ENCODE measurements at places on chromosomes 6 and 20.

DNA sequence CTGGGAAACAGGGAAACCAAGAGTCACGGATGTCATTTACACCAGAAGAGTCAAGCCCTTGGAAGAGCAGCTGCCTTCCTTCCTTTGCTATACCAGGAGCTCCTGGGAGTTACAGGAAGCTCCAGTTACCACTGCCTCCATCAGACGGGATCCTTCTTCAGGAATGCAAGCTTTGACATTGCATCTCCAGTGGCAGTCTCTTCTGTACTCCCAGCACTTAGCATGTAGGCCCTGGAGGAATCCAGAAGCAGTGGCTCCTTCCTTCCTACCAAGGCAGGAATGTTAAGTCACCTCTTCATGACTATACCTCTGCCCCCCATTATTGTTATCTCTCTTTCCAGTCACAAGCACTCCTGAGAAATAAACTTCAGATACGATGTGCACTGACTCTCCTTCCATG lies 836.0 kb downstream of the MAFB start:
- no peak for DNase-seq

GRCh38 chr6:9373308-9373707 lies 938.0 kb upstream of the SLC35B3 start:
- DNase-seq, result no peak

- DNase-seq, result no peak
These were observed 57.4 kb downstream of the ARHGAP40 start for GRCh38 chr20:38658879-38659596.

DNA sequence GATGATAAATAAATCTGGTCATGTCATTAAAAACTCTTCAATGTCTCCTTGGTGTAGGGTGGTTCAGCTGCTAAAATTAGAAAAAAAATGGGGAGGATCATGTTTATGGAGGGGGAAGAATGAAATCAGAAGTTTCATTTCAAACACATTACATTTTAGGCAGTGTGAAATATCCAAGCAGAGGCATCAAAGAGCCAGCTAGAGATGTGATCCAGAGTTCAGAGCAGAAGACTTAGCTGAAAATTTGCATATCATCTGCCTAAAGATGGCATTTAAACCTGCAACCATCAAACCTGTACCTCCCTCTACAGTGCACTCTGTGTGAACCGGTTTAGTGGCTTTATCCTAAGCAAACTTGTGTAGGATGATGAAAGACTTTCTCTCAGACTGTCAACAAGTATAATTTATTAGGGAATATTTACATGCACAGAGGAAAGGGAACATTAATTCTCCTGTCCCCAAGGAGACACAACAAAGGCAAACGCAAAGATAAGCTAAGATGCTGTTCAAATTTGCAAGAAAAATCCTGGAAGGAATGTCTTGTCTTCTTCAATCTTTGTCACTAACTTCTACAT lies 84.8 kb upstream of the PLEKHG1 start:
- no peak for DNase-seq

GRCh38 chr6:82365016-82365795 lies 1.6 kb downstream of the TPBG start:
- DNase-seq, result no peak

DNA sequence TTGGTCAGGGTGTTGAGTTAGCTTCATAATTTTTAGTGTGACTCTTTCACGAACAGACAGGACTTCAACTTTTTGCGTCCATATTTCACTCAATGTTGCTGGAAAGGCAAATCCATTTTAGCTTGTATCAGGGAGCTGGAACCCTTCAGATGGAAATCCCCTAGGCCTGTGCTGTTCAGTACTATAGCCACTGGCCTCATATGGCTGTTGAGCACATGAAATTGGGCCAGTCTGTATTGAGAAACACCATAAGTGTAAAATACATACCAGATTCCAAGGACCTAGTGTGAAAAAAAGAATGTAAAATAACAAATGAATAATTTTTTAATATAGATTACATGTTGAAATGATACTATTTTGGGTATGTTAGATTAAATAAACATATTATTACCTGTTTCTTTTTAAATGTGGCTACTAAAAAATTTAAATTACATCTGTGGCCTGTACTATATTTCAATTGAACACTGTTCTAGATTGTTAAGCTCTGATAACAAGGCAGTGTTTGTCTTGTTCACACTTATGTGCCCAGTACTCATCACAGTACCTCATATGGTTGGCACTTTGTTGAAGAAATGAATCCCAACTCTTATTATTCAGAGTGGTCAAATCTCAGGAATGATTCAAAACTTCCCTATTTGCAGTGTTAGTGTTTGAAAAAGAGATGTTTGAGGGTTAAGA lies 34.3 kb downstream of the CTNNBL1 start:
- no peak for DNase-seq

DNA sequence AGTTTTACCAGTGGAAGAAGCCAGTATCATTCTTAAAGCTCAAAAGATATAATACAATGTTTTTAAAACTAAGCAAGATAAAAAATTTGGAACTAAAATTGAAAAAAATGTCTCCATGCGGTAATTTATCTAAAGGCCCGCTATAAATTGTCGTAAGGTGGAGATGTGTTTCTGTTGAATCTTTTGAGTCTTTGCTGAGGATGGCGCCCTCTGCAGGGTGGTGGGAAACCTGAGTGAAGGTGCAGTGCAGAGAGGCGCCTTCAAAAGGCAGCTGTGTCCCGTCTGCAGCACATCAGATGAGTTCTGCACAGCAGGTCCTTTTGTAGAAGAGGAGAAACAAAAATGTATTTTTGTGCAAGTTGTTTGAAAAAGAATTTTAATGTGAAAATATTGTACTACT lies 29.4 kb upstream of the KIF25 start:
- no peak for DNase-seq

- no peak for DNase-seq
These were observed 1.0 kb upstream of the APMAP start for GRCh38 chr20:24993337-24994185.

DNA sequence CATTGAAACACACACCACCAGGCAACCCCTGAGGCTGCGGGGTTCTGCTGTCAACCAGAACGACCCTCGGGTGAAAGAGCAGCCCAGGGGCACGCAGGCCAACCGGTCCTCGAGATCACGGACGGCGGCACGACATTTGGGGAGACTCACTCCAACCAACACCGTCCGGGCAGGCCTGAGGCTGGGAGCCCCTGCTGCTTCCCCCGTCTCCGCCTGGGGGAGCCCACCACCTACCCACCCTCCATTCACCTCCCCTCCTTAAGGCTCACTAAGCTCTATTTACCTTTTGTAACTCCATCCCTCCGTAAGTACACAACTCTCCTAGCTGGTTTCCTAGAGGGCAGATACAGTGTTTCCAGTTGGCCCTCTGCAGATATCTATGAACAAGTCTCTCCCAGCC lies 971.3 kb upstream of the DEFB115 start:
- DNase-seq, result no peak

DNA sequence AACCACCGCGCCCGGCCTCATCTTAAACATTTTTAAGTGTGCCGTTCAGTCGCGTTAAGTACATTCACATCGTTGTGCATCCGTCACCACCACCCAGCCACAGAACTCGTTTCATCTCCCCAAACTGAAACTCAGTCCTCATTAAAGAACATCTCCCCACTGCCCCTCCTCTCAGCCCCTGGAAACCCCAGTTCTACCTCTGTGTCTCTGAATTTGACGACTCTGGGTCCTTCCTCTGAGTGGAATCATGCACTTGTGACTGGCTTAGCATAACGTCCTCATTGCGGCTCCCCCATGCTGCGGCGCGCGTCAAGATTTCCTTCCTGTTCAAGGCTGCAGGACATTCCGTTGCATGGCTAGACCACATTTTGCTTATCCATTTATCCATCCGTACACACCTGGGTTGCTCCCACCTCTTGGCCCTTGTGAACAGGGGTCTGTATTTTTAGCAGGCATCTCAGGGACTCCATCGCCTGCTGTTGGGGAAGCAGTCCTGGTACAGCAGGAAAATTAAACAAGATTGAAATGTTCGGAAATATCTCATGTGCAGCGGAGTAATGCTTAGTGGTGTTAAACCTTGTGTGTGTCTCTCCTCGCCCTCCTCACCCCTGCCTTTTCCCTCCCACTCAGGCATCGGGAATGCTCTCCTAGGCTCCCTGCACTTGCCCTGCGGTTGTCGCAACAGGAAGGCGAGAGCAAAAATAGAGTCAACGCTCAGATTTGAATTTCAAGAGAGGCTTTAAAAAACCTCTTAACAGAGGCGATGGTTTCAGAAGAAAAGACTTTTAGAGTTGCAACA lies 127.9 kb downstream of the PXDC1 start:
- DNase-seq, result no peak

DNA sequence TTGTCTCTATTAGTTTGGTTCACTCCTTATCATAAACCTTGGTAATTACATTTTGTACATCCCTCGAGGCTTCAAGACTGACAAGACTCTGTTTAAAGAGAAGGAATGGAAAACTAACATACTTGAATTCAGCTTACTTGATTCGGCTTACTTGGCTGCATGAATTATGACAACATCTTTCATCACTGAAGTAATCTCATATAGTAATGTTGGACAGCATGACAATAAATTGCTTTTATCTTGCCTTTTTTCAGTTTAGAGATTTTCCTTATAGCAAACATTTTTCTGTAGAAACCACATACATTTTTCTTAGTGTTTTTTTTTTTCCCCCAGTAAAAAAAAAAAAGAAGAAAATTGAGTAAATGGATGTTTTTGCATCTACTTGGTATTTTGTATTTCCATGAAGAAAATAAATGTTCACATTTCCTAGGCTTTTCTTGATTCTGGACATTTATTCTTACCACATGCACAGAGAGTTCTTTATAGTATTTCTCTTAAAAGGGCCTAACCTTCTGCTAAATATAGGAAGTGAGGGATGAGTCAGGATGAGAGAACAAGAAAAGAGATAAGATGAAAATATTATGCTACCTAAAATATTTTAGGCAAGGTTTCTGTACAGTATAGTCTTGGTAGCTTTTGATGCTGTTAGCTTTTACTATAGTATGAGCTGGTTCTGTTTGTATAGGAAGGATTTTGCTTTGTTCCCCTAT lies 101.0 kb upstream of the HDGFL1 start:
- DNase-seq, result no peak

GRCh38 chr6:87421576-87421975 lies 13.8 kb downstream of the CFAP206 start:
- DNase-seq, result no peak

DNA sequence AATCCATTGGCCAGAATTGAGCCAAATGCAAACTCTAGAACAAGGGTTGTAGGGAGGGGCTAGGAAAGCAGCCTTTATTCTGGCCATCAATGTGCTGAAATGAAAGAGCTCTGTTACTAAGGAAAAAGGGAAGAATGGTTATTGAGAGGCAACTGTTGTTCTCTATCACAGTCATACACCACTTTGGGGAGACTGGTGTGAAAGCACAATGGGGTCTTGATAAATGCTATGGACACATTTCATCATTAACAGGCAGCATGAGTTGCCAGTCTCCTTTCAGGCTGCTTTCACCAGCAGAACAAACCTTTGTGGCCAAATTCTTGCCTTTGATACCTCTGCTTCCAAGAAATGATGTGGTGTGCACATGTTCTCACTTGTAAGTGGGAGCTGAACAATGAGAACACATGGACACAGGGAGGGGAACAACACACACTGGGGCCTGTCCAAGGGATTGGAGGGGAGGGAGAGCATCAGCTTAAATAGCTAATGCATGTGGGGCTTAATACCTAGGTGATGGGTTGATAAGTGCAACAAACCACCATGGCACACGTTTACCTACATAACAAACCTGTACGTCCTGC lies 86.2 kb downstream of the CDS2 start:
- DNase-seq, result no peak

GRCh38 chr6:76174722-76175121 lies 102.3 kb upstream of the IMPG1 start:
- DNase-seq, result no peak

DNA sequence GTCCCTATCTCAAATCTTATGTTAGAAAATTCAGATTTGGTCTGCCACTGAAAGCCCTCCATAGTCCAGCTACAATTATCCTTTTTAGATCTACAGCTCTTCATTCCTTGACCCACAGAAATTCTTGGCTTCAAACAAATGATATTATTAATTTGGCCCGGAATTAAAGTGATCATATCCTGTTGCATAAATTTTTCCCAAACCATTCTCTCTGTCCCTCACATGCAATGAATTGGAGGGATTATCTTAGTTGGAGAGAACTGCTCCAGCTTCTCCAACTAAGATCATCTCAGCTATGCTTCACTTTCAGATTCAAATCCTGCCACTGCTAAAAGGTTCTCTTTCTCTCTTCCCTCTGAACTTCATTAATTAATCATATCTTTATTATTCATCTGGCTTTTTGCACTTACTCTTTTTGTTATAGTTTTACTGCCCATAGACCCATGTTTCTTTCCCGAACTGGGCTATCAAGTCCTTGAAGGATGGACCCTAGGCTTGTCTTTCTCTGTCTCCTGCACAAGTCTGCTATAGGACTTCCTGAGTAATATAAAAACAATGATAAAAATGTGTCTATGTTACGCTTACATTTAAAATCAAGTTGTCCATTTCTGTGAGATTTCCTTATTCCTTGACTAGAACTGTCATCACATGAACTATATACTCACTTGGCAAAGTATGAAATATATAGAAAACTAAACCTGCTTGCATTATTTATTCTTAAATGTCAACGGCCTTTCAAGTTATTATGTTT lies 493.9 kb upstream of the MARCKS start:
- no peak for DNase-seq

GRCh38 chr6:20350215-20350614 lies 51.5 kb upstream of the E2F3 start:
- DNase-seq, result peak; percentile 10

DNA sequence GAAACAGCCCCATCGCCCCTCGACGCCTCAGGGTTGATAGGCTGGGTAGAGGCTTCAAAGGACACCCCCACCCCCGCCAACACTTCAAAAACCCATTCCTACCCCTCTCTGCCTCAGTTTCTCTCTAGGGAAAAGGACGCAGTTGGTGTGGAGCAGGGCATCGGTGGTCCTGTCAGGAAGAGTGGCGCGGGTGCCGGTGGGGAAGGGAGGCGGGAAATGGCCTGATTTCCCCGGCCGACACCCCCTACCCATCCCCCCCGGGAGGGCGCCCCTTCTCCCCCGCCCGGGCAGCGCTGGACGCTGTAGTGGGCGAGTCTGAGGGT lies 367 bp downstream of the NRSN2 start:
- no peak for DNase-seq

- no peak for DNase-seq
These were observed 7.3 kb downstream of the AIG1 start for GRCh38 chr6:143068001-143068400.

DNA sequence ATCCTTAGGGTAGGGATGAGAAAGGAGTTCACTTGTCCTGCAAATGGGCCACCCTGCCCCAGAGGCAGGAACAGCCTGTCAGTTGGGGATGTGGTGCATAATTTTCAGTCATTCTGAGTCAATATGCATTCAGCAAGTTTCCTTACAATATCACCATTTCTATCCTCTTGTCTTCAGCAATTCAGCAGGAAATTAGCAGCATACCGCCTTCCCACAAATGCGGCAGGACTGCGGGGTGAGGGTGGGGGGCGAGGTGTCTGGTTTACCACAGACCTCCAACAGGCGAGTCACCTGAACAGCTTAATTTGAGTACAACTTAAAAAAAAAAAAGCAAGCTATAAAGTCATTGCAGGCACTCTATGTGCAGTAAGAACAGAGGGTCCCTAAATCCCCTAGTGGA lies 126.8 kb downstream of the MAP3K7 start:
- no peak for DNase-seq

Data from AG04449 (cell line).